ENCODE measurements at places on chromosomes 4 and X.
A peak's percentile ranks its signal among the peaks of the same experiment; 100 is the strongest.

DNA sequence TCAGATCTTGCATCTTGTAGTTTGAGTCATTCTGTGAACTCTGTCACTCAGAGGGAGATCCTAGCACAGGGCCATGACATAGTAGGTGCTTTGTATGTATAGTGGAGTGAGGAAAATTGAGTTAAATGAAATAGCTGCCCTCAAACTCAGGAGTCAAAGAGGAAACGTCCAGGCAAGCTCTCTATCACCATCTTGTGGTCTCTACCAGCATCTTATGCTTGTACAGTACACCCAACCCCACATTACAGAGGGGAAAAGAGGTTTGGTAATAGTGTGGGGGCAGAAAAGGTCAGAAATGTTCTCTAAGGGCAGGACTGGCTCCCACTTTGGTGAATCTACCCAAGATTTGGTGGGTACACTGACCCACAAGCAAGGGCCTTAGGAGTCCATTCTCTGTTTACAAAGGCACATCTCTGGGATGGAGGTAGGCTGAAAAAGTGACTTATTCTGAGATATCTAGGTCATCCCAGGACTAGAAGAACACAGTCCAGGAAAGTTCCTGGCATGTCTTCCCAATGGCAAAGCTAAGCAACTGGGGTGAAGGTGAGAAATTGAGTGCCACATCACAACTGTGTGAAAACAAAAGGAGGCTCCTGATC is 131.8 kb downstream of the OR13H1 start:
- no peak for DNase-seq

DNA sequence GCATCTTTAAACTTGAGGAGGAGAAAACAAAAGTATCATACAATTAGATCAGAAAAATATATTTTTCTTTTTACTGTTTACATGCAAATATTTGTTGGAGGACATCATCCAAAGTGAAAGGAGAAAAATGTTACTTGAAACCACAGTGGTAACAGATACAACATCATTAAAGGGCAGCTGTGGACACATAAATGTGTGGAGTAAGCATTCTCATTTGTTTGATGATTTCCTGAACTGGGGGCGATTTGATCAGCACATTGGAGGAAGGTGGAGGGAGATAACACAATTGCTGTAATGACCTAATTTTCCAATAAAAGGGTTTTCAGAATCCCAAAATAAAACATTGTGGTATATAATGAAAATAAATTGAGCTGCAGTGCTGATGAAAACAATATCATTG is 314.5 kb upstream of the HS3ST1 start:
- DNase-seq, result no peak

DNA sequence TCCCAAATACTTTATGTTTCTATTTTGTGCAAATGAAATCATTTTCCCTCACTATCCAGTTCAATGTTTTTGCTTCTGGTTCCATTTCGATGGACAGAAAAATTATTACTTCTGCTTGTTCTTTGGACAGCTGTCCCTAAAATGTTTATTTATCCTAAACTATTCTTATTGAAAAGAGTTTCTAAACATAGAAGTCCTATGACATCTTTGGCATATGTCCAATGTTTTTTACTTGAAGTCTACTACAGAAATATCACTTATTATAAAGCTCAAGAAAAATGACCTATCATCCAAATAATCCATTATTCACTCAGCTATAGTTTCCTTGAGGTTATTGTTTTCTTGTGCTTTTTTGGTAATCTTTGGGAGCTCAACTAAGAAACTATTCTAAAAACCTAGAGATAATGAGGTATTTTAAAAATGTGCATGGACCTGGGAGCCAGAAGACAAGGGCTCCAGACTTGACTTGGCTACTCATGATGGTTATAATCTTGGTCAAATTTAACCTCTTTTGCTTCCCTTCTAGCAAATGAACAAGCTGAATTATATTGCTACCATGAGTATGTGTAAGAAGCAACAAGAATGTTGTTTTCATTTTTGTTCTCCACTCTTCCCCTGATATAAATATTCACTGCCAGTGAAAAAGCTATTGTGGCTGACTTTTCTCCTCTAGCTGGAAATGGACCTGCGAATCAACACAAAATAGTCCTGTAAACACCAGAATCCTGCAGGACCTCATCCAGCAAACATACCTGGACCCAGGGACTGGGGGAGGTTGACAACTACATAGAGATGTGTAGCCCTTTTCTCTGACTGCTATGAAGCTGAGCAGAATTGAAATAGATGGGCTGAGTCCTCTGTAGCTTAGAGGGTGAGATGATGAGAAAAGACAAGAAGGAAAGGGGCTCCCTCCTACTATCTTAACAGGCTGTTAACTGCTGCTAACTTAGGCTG is 137.4 kb downstream of the FRYL start:
- no peak for DNase-seq

DNA sequence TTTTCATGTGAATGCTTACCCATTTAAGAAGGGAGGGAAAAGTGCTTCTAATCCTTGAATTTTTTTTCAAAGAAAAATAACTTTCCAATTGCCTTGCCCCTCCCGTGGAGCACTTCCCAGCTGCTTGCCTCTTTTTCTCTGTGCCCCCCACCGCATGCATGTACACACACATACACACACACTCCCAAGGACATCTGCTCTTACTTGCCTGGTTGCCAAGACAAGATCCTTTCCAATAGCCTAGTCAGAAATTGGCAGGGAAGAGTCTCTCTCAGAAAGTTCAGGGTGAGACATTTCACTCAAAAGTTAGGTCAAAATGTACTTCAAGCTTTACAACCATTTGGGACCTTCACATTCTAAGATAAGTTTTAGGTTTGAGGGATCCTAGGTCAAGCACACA is 10.9 kb downstream of the HHIP start:
- DNase-seq, result no peak

GRCh38 chrX:19670854-19671620 is 155.7 kb upstream of the MAP3K15 start:
- DNase-seq, result no peak

- no peak for DNase-seq
These were observed 100.5 kb downstream of the CORIN start for GRCh38 chr4:47737326-47737725.

- DNase-seq, result no peak
These were observed 14.0 kb downstream of the POF1B start for GRCh38 chrX:85365370-85365995.

DNA sequence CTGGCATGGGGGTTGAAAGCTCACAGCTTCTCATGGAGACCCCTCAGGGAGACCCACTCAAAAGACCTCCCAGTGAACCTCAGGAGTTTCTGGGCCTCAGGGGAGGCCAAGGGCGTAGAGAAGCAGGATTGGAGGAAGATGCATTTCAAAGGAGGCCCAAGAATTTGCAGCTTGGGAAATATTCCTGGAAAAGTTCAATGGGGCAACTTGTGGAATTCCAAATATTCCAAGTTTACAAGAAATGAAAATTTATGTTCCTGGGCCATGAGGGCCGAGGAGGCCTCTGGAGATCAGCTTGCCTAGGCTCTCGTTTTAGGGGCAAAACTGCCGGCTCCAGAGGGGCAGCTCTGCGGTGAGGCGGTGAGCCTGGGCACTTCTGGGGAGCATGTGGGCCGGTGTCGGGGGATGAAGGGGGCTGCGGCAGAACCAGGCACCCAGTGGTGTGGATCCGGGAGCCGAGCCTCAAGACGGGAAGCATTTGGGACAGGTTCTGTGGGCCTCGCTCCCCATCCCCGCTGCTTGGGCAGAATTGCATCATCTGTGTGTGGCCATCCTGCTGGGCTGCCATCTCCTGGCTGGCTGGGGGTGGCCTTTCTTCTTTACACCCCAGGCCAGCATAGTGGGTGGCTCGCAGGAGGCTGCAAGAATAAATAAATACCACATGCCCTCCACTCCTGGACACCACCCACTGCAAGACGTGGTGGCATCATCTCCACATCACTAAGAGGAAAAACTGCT is 54.6 kb upstream of the GPR78 start:
- DNase-seq, result no peak

GRCh38 chr4:138918169-138918869 is 97.3 kb upstream of the NOCT start:
- DNase-seq, result no peak

DNA sequence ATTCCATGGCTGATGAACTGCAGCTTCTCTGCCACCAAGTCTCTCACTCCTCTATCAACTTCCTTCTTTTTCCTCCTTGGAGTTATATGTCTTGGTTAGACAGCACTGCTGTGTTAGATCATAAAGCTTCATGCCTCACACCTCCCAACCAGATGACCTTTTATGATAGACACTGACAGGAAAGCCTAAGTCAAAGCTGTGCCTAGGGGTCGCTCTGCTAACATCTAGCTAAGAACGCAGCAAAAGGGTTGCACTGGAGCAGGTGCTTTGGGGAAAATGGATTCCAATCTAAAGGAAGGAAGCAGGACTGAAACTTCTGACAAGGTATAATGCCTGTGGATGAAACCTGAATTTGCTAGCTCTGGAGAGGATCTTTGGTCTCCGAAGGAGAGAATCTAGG is 509.7 kb downstream of the SMARCA1 start:
- DNase-seq, result no peak

- DNase-seq, result no peak
These were observed 96.8 kb upstream of the FRAS1 start for GRCh38 chr4:77960367-77960766.

- no peak for DNase-seq
These were observed 1491.8 kb upstream of the IGFBP7 start for GRCh38 chr4:58602022-58602421.

DNA sequence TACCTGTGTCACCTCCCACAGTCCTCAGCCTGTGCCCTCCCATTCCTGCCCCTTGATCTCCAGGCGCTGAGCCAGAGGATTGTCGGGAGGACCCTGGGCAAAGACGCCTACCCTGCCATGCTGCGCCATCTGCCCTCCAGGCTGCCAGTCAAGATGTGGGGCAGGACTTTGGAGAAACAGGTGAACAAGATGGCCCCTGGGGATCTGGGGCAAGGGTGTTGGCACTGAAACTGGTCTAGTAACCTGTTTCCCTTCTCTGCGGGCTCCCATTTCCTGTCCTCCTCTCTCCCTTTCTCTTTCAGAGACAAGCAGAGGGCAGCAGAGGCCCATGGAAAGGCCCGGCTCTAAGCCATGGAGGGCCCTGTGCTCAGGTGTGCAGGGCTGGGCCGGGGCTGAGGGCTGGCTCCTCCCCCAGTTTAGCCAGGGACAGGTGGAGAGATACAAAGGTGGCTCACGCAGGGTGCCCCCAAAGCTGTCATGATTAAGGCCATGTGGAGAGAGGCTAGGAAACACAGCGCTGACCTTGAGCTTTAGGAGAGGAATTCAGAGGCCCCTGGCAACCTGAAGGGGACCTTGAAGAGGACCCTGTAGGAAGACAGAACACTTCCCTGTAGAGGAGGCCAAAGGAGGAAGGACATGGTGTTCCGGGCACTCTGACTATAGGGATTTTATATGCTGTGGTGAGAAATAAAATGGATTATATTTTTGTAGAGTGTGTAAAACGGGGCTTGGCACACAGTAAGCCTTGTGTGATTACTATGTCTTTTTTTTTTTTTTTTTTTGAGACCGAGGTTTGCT is at the start of gene GLOD5:
Gene GLOD5, plus strand, starts transcription at position 74 of the 798 bp plus-strand sequence. Its CDS starts 44 bp downstream, at position 118.
- DNase-seq, result peak; percentile 5

DNA sequence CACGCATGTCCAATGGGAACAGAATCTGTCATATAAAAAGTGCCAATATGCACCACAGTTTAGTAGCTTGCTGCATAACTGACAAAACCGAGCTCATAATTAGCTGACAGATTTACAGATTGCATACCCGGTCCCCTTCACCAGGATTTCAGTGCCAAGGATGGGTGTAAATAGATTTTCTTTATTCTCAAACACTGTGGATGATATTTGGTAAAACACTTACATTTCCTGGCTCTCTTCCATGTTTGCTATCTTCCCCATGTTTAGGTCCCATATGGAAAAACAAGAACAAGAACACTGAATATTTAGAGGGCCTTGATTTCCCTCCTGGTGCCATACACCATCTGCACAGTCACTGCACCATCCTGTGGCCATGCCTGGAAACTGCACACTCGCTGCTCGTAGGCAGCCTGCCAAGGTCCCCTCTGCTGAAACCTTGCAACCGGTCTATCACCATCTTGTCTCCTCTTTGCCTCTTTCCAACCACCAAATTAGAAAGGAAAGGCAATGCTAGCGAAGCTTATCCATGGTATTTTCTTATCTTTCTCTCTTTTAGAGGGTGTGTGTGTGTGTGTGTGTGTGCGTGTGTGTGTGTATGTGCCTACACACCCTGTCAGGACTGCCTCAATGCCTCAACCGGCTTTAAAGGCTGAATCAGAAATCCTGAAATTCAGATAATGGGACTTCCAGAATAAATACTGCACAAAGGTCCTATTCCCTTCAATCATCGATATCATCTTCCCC is 124.2 kb upstream of the MBNL3 start:
- DNase-seq, result peak; percentile 50

DNA sequence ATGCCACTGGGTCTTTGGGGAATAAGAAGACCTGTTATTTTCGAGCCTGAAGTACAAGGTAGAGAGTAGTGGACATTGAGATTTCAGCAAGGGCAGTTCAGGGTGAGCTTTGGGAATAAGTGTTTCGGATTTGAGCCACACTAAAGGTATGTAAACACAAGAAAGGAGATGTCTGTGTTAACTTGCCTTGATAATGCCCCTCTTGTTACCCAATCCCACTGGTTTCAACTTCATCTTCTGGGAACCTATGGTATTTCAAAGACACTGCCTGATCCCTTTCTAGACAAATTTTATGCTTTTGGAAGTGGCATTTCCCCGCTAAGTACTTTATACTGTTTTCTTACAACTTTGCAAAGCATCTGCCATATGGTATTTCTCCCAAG is 79.4 kb downstream of the SLC9A6 start:
- DNase-seq, result no peak

DNA sequence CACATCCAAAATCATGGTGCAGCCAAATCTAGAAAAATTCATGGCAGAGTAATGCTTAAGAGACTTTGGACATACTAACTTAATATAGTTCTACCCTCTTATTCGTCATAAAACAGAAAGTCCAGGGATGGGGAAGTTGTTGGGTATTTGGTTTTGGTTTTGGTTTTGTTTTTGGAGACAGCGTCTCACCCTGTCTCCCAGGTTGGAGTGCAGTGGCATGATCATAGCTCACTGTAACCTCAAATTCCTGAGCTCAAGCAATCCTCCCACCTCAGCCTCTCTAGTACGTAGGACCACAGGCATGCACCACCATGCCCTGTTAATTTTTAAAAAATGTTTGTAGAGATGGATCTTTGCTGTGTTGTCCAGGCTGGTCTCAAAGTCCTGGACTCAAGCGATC is 271.8 kb upstream of the TENM3 start:
- DNase-seq, result no peak

- no peak for DNase-seq
These were observed 5.6 kb upstream of the PCDH7 start for GRCh38 chr4:30714408-30715031.

DNA sequence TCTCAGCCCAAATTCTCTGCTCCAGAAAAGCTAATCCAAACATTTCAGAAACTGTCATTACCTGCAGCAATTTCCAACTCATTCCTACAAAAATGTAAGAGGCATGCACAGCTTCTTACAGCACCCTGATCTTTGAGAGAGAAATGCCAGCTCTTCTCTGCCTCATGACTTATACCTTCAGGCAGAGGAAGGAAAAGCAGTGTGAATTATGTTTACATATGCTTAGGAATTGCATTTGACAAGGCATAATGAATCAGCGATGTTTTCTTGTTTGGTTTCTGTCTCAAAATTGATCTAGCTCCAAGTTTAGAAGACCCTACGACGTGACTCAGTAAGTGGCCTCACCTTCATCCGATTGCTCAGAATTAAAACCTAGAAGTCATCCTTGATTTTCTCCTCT is 21.8 kb upstream of the AGA start:
- no peak for DNase-seq

GRCh38 chr4:139227729-139228404 is 50.8 kb upstream of the ELF2 start:
- DNase-seq, result peak; percentile 6

GRCh38 chr4:9602389-9602914 is 158.2 kb downstream of the DEFB131A start:
- no peak for DNase-seq

GRCh38 chr4:141563723-141564122 is 72.7 kb upstream of the IL15 start:
- no peak for DNase-seq

All from CD4-positive, alpha-beta T cell treated with Interleukin-17A for 4 hours (primary cell).